ENCODE measurements at places on chromosomes 12 and 14.

DNA sequence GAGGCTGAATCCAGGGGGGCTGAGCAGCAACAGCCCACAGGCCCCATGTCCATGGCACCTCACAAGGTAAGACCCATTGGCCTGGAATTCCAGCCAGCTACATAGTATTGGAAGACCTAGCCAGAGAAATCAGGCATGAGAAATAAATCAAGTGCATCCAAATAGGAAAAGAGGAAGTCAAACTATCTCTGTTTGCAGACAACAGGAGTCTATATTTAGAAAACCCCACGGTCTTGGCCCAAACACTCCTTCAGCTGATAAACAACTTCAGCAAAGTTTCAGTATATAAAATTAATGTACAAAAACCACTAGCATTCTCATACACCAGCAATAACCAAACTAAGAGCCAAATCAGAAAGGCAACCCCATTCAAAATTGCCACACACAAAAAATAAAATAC, 16.9 kb downstream of the PDE6H start:
- no peak for DNase-seq

GRCh38 chr14:32076278-32077080, 625 bp upstream of the ARHGAP5 start:
- DNase-seq, result peak; percentile 90

GRCh38 chr14:35043046-35043445, 3.0 kb upstream of the FAM177A1 start:
- no peak for DNase-seq

GRCh38 chr14:32572867-32573150, 243.7 kb downstream of the AKAP6 start:
- DNase-seq, result no peak

- DNase-seq, result peak; percentile 26
These were observed 1.2 kb downstream of the CRY1 start for GRCh38 chr12:107091989-107092641.

DNA sequence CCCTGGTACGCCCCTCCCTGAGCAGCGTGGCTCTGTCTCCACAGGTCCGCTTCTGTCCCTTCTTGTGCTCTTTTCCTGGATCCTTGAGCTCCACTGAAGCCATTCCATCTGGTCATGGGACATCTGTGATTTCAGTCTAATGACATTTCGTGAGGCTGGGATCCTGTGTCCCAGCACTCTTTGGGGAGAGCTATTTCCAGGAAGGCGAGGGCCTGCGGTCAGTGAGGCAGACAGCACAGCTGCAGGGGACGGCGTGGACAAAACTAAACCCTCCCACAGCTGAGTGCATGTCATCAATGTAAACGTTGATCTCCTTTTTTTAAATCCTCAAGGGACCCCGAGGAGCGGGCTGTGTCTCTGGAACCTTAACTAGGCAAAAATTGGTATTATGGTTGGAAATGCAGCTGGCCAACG, 127.7 kb downstream of the DACT1 start:
- DNase-seq, result no peak

GRCh38 chr12:104669089-104669721, 212.5 kb downstream of the CHST11 start:
- DNase-seq, result no peak

GRCh38 chr14:95404583-95404982, 84.9 kb upstream of the CLMN start:
- no peak for DNase-seq

DNA sequence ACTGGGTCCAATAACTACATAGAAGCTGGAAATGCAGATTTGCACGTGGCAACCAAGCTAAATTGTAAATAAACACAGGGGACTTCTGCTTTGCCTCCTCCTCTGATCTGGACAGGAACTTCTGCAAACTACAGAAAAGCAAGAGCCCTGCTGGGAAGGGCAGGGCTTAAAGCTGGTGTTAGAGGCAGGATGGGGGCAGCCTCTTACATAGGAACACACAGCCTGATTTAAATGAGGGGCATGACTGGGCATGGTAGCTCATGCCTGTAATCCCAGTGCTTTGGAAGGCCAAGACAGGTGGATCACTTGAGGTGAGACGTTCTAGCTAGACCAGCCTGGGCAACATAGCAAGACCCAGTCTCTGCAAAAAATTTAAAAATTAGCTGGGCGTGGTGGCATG, 46.7 kb downstream of the ERH start:
- DNase-seq, result no peak

- DNase-seq, result no peak
These were observed 87.8 kb downstream of the RIC8B start for GRCh38 chr12:106861984-106862916.

- no peak for DNase-seq
These were observed 266.2 kb upstream of the PELI2 start for GRCh38 chr14:55851961-55852360.

GRCh38 chr12:49667325-49668090, 39.7 kb downstream of the FMNL3 start:
- DNase-seq, result no peak

- DNase-seq, result no peak
These were observed 157.9 kb upstream of the GRIP1 start for GRCh38 chr12:66836623-66837310.

GRCh38 chr14:67941456-67942018, 122.0 kb downstream of the RAD51B start:
- no peak for DNase-seq

- DNase-seq, result no peak
These were observed 89.1 kb downstream of the C12orf75 start for GRCh38 chr12:105419606-105420005.

DNA sequence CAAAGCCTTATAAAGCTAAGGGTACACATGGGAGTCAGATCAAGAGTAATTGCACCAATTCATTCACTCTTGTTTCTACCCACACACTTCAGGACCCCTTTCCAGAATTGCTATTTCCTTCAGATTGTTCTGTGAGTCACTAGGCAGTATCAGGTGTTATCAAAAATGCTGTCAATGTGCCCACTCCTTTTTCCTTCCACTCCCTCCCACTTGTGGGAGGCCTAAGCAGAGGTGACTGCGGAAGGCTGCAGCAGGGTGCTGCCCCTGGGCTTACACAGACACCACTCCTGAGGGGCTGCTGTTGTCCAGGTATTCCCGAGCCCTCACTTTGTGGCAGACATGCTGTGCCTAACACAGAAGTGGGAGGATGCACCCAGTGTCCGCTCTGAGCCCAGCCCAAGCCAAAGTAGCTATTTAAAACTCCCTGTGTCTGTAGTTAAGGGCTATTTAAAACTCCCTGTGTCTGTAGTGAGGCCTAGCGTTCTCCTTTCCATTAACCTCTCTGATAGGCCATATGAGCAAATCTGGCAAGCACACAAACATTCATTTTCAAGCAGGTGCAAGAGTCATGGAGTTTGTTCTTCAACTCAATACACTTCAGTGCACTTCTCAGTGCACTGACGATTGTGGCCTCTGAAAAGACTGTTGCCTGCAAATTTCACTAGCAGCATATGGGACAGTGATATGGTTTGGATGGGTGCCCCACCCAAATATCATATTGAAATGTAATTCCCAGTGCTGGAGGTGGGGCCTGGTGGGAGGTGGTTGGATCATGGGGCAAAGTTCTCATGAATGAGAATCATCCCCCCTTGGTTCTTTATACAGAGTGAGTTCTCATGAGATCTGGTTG, 117.8 kb downstream of the PHLDA1 start:
- peak; percentile 73 for DNase-seq

GRCh38 chr14:93712838-93713724, 75.2 kb downstream of the PRIMA1 start:
- DNase-seq, result no peak

DNA sequence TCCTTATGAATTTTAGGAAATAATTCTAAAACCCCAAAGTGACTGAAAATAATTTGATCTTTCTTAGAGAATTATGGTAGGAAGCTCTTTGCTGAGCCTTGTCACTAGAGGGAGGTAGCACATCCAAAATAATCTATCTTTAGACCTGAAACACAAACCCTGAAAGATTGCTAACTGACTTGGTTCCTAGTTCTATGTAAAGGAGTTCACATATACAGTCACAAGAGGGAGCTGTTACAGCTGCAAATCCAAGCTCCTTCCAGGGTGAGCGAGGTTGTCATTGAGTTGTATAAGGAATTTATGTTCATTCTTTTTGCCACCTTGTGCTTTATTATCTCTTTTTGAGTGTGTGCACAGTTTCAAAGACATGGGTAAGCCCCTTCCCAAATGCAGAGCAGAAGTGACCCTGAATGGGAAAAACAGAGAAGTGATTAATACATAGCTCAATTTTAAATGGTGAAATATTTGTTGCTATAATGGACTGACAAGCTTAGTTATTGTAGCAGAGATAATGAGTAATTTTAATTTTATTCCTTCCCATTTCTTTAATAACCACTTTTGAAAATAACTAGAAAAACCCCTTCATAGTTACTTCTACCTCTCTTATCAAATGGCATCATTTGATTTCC, 387.9 kb downstream of the DAD1 start:
- no peak for DNase-seq

DNA sequence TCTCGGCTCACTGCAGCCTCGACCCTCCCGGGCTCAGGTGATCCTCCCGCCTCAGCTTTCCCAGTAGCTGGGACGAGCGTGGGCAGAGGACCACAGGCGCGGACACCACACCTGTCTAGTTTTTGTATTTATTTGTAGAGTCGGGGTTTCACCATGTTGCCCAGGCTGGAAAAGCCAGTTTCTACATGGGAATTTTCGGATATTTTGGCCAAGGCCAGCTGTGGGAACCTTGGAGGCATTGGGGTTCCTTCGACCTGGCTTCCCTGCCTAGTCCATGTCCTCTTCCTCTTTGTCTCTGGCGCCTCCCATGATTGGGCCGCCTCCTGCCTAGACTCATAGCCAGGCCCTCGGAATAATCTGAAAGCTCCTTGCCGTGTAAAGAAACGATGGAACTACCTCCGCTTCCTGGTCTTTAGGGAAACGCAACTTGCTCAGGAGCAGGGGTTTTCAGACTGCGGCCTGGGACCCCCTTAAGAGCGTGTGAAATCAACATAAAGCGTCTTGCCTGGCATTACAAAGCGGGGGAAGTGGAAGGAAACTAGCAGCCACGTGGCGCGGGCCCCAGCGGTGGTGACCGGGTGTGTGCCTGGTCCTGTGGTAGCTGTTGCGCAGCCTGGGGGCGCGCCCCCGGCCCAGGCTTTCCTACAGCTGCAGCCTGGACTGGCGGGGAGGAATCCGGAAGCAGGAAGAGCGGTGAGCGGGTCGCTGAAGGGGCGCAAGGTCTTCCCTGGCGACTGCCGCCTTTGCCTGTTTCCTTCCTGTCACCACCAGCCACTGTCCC, 1.4 kb upstream of the HSP90AA1 start:
- peak; percentile 71 for DNase-seq

GRCh38 chr14:56057071-56057741, 61.0 kb upstream of the PELI2 start:
- no peak for DNase-seq

GRCh38 chr12:124359671-124360581, 65.0 kb downstream of the RFLNA start:
- no peak for DNase-seq

- no peak for DNase-seq
These were observed 4.1 kb downstream of the GCN1 start for GRCh38 chr12:120190386-120190785.

DNA sequence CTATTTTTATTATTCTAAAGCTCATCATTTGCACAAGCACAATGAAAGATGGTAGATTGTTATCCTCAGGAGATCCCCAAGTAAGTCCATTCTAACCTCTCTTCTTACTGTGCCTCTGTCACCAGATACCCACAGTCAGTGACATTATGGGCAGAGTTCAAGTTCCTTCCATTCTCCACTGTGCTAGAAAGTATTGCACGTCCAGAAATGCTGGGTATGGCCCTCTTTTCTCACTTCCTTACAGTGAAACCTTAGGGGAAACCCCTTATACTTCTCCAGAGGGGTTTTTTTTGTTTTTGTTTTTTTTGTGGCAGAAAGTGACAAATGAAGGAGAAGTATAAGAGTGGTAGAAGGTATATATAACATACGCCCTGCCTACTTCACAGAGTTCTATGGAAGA, 102.9 kb downstream of the DIO2 start:
- no peak for DNase-seq

DNA sequence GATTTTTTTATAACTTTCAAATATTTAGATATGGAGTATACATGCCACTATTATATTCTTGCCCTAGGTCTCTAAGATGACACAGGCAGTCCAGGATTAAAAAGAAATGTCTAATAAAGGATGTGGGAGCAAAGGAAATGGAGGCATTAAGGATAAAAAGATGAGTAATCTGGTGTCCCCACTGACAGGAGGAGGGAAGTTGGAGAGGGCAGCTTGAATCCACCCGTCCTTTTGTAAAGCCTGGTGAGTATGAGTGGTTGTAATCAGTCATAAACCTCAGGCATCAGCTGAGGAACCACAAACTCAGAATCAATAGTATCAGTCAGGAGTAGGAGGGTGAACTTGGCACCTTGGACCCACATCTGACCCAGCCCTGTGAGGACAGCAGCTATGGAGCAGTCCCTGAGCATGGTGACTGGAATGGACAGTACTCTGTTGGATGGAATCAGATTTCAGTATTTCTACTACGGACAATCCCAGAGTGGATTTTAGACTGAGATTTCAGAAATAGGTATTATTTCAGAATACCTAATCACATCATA, 100.5 kb downstream of the EXOC5 start:
- DNase-seq, result no peak

- DNase-seq, result peak; percentile 4
These were observed 194.8 kb upstream of the C14orf180 start for GRCh38 chr14:104384776-104385071.

DNA sequence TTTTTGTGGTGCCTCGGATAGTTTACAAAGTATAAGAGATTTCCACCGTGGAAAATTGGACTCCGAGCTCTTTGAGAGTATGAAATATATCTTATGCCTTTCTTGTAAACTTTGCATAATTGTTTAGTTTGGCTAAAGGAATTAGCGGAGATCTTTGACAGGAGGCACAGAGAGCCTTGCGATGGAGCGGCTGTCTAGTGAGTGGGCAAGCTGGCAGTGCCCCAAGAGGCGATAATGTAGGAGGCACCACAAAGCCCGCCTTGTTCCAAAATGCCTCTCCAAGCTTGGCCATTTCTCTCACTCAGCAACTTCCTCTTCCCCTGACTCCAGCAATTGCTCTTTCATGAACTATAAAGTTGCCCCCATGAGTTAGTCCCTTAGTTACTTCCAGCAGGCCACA, 270.1 kb upstream of the PRICKLE1 start:
- no peak for DNase-seq

- no peak for DNase-seq
These were observed 5.4 kb upstream of the KIF26A start for GRCh38 chr14:104132981-104133380.

GRCh38 chr14:74754157-74754556, 9.0 kb upstream of the YLPM1 start:
- no peak for DNase-seq

DNA sequence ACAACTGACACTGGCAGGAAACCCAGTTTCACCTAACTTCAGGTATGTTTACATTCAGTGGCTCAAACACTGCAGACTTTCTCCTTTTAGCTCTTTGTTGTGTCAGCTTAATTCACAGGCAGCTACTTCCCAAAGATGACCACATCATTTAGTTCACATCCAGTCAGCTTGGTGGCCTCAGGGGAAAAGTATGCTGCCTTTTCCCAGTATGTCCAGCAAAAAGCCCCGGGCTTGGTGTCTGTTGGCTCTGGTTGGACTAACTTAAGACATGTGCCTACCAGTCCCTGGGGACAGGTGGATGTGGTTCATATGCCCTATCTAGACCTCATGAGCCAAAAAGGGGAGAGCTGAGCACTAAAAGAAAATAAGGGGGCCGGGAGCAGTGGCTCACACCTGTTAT, 56.4 kb downstream of the GOLGA5 start:
- DNase-seq, result no peak

GRCh38 chr14:54085232-54085761, 128.7 kb upstream of the BMP4 start:
- no peak for DNase-seq

- no peak for DNase-seq
These were observed 225.1 kb upstream of the CRY1 start for GRCh38 chr12:107318556-107318805.

GRCh38 chr12:108985750-108986149, 35.1 kb downstream of the SVOP start:
- no peak for DNase-seq

Measured in activated CD4-positive, alpha-beta memory T cell treated with anti-CD3 and anti-CD28 coated beads for 36 hours (primary cell).